ENCODE measurements at places on chromosomes 16 and 17. TPM values are rescaled to one million over a fixed set of nuclear protein-coding genes. Genes with fewer than 3 reads are reported as not detected.

DNA sequence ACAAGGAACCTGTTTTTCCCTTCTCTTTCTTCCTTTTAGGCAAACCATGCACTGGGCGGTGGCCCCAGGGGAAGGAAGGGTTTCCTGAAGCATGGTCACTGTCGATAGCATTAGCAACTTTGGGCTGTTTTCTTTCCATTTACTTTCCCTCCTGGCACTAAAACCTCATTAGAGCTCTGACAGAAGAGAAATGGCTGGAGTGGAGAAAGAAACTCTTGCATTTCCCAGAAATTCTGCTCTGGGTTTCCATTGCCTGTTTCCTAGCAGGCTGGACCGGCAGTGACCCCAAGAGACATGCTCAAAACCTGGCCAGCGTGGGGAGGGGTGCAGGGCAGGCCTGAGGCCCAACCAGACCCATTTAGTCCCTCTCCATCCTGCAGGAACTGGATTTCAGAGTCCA is 230.7 kb upstream of the CCL2 start:
- H3K27ac ChIP-seq, result no peak overlapping the region
- H3K36me3 ChIP-seq, result no peaks in the 10 kb centered on the region
- no peaks in the 10 kb centered on the region for H3K4me1 ChIP-seq
- H3K27me3 ChIP-seq, result no peaks in the 10 kb centered on the region
- H3K4me3 ChIP-seq, result no peak overlapping the region

DNA sequence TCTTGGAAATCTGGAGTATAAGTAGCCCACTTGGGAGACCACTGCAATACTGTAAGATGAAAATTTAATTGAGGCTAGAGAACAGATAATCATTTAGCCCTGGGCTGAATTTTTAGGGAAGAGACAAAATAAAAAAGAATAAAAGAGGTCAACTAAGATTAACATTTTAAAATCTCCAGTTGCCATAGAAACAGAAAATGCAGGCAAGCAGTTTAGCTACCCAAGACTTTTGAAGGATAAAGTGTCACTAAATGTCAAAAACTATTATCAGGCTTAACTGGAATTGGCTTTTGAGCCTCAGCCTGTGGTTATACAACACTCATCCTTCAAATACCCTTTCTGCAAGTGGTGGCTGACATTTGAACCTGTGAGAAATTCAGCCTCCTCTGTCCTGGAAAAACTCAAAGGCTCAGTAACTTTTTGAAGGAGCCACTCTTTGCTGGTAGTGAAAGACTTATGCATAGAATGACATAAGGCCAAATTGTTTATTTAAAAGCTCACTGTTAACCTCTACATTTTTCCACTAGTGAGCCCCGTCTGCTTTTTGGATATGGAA is 220.7 kb upstream of the KCNJ16 start:
- no peaks in the 10 kb centered on the region for H3K27me3 ChIP-seq
- no peak overlapping the region for H3K27ac ChIP-seq
- H3K36me3 ChIP-seq, result peaks cover 8% of the 10 kb centered on the region

DNA sequence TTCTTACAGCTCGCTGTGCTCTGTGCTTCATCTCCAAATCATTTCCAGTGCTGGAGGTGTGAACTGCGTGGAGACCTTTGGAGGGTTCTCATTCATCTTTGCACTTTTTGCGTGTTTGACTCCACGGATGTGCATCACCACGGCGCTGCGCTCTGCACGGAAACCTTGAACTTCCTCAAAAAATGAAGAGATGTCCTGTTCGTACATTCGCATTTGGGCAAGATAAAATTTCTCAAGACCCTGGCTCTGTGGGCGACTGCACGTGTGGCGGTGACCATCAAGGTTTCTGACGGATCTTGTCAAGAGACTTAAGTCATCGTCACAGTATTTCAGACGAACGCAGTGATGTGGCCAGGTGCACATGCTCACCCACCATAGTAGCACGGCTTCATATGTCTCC is 10.3 kb upstream of the PVALEF start:
- DNase-seq, result no peak
- H3K36me3 ChIP-seq, result no peaks in the 10 kb centered on the region
- H3K4me3 ChIP-seq, result no peak overlapping the region
- no peaks in the 10 kb centered on the region for H3K4me1 ChIP-seq
- peaks cover 23% of the 10 kb centered on the region for H3K27me3 ChIP-seq
- H3K27ac ChIP-seq, result no peak overlapping the region

GRCh38 chr16:86079255-86079885 is 180.4 kb downstream of the IRF8 start:
- H3K27ac ChIP-seq, result no peak overlapping the region
- no peaks in the 10 kb centered on the region for H3K36me3 ChIP-seq
- H3K4me1 ChIP-seq, result no peaks in the 10 kb centered on the region
- DNase-seq, result no peak

- no peak overlapping the region for H3K4me3 ChIP-seq
- no peak for DNase-seq
- no peaks in the 10 kb centered on the region for H3K4me1 ChIP-seq
- H3K27me3 ChIP-seq, result no peaks in the 10 kb centered on the region
- no peak overlapping the region for H3K27ac ChIP-seq
- H3K36me3 ChIP-seq, result peaks cover 36% of the 10 kb centered on the region
Observed at GRCh38 chr17:4118015-4118743, 24.7 kb downstream of the ZZEF1 start.

- no peaks in the 10 kb centered on the region for H3K4me1 ChIP-seq
- no peaks in the 10 kb centered on the region for H3K27me3 ChIP-seq
- DNase-seq, result no peak
- no peaks in the 10 kb centered on the region for H3K36me3 ChIP-seq
- no peak overlapping the region for H3K27ac ChIP-seq
Observed at GRCh38 chr16:12994402-12994801, 93.0 kb downstream of the SHISA9 start.

DNA sequence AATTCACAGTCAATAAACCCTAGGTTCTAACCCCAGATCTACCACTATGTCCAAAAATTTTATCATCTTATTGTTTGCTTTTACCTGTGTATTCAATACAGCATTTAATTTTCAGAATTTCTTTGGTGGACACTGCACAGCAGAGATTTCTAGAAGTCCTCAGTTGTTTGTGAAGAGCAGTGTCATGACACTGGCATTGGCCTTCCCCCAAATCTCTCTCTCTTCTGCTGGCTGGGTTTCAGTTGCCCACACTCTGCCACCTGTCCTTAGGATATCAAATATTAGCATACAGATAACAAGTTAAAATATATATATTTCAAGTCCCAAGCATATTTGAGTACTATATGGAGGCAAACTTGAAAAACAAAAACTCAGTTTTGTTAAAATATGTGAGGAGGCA is 2.0 kb upstream of the THUMPD1 start:
- no peak overlapping the region for H3K27ac ChIP-seq
- H3K27me3 ChIP-seq, result no peaks in the 10 kb centered on the region
- DNase-seq, result no peak

- no peaks in the 10 kb centered on the region for H3K36me3 ChIP-seq
- DNase-seq, result no peak
- H3K27ac ChIP-seq, result no peak overlapping the region
- no peaks in the 10 kb centered on the region for H3K27me3 ChIP-seq
Observed at GRCh38 chr16:13421726-13422125, 498.2 kb upstream of the ERCC4 start.

DNA sequence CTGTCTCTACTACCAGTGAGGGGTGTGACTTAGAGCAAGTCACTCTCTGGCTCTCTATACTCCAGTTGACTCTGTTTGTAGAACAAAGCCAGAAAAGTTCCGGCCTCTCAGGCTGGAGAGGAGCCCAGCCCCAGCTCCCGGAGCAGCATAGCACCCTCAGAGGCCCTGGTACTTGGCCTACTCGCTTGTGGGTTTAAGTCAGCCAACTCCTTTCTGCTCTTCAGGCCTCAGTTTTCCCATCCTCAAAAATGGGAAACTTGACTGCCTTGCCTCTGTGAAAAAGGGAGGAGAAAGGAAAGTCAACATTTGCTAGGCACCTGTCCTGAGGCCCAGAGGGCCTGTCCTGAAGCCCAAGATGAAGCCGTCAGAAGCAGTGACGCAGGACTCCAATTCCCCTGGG is 1.1 kb downstream of the CHST6 start:
- peak overlapping the region; percentile 79 for H3K4me3 ChIP-seq
- no peaks in the 10 kb centered on the region for H3K36me3 ChIP-seq
- no peak overlapping the region for H3K27ac ChIP-seq
- peaks cover 13% of the 10 kb centered on the region for H3K27me3 ChIP-seq

GRCh38 chr17:652314-652713 is 62.3 kb downstream of the VPS53 start:
- no peak overlapping the region for H3K27ac ChIP-seq
- no peak overlapping the region for H3K4me3 ChIP-seq
- no peak for DNase-seq
- H3K36me3 ChIP-seq, result peaks cover 43% of the 10 kb centered on the region
- no peaks in the 10 kb centered on the region for H3K27me3 ChIP-seq

The SLC12A3 gene
- not detected for total RNA-seq

The HBA2 gene
- not detected for total RNA-seq

The MYH1 gene
- total RNA-seq, result not detected

- peak overlapping the region; percentile 98 for H3K4me3 ChIP-seq
- H3K27me3 ChIP-seq, result no peaks in the 10 kb centered on the region
- H3K27ac ChIP-seq, result peak overlapping the region; percentile 93
- peaks cover 45% of the 10 kb centered on the region for H3K4me1 ChIP-seq
Observed at GRCh38 chr17:44557651-44558285, 484 bp downstream of the FZD2 start.

DNA sequence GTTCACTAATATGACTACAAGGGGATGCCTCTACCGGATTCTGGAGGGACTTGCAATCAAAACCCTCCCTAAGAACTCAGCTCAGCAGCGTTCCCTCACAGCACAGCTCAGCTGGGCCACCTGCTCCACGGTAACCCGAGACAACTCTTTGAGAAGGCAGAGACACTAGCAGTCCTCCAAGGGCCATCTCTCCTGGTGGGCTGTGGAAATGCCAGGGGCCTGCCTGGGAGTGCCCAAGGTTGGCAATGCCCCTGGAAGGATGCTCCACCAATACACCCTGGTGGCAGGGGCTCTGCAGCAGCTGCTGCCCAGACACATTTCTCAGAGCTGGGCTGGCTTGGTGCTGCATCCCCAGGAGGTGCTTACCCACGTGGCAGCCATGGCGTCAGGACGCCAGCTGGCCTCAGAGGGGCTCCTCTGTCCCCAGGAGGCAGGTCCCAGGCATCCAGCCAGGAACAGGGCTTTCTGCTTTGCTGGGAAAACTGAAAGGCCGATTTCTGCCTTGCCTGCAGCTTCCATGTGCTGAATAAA is 16.5 kb downstream of the CDIP1 start:
- no peak overlapping the region for H3K27ac ChIP-seq
- DNase-seq, result no peak
- H3K27me3 ChIP-seq, result no peaks in the 10 kb centered on the region
- H3K4me3 ChIP-seq, result no peak overlapping the region
- H3K36me3 ChIP-seq, result no peaks in the 10 kb centered on the region

GRCh38 chr16:30605158-30605557 is 5.0 kb downstream of the ZNF689 start:
- H3K4me3 ChIP-seq, result no peak overlapping the region
- peaks cover 6% of the 10 kb centered on the region for H3K4me1 ChIP-seq
- no peaks in the 10 kb centered on the region for H3K27me3 ChIP-seq

DNA sequence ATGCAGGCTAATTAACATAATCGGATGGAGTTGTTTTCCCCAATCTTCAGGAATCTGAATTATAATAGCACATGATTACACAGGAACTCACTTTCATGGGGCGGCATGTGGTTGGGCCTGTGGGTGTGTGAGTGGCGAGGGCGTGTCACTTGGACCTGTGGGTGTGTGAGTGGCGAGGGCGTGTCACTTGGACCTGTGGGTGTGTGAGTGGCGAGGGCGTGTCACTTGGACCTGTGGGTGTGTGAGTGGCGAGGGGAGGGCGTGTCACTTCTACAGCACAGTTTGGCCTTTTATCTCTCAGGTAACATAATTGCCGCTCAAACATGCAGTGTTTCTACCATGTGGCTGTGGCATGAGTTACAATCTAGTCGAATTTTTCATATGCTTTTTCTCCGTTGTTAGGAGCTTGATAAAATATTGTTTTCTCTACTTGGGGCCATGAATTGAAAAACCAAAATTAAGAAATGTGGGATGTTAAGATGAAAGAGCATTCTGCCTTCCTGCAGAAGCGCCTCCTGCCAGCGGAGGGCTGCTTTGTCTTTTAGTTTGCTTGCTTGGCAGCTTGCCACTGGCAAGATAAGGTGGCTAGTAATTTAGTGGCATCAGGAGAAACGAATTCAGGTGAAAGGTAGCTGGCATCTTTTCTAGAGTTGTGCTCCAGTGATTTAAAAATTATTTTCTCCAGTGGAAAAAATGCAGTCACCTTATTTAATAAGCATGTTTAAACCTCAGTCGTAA is 36.2 kb downstream of the USP10 start:
- DNase-seq, result no peak
- H3K27ac ChIP-seq, result no peak overlapping the region
- H3K4me1 ChIP-seq, result peaks cover 46% of the 10 kb centered on the region
- H3K27me3 ChIP-seq, result no peaks in the 10 kb centered on the region
- no peak overlapping the region for H3K4me3 ChIP-seq
- peaks cover 12% of the 10 kb centered on the region for H3K36me3 ChIP-seq

- H3K4me1 ChIP-seq, result peaks cover 16% of the 10 kb centered on the region
- H3K27me3 ChIP-seq, result no peaks in the 10 kb centered on the region
- H3K27ac ChIP-seq, result no peak within 1 kb of the TSS
- H3K36me3 ChIP-seq, result no peaks in the 10 kb centered on the region
- H3K4me3 ChIP-seq, result peak within 1 kb of the TSS; percentile 82
Observed at GRCh38 chr17:15341385-15341849, at the start of gene TEKT3. TSS of gene TEKT3 (minus strand) at chr17:15341597. CDS start at chr17:15331585, 10,012 bp downstream.

DNA sequence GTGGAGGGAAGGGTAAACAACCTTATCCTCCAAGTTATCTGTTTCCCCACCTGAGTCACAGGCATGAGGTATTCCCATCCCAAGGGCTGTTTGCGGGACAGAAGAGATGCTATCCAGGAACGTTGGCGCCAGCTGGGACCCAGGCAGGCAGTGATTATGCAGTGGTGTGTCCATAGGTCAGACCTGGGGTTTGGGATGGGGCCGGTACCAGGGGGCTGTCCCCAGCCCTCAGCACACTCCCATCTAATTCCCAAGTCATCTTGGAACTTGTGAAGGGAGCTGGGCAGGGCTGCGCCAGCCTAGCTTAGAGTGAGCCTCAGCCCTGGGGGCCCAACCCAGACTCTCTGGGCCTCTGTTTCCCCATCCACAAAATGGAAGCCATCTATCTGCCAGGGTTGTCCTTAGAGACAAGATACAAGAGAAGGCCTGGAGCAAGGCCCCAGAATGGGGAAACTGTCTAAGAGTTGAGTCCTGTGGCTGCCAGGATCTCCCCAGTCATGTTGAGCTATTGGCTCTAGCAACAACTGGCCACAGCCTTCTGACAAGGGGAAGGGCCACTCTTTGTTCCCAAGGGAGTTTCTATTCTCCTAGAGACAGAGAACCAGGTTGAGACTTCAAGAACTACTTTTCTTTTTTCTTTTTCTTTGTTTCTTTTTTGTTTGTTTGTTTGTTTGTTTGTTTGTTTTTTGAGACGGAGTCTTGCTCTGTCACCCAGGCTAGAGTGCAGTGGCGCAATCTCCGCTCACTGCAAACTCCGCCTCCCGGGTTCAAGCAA is 9.8 kb upstream of the JUP start:
- H3K4me1 ChIP-seq, result peaks cover 30% of the 10 kb centered on the region
- H3K4me3 ChIP-seq, result no peak overlapping the region
- H3K36me3 ChIP-seq, result no peaks in the 10 kb centered on the region
- no peak for DNase-seq

GRCh38 chr16:55779402-55780094 is 53.3 kb downstream of the CES1 start:
- no peaks in the 10 kb centered on the region for H3K27me3 ChIP-seq
- no peaks in the 10 kb centered on the region for H3K36me3 ChIP-seq
- no peak overlapping the region for H3K27ac ChIP-seq
- DNase-seq, result peak; percentile 73
